ENCODE measurements at places on chromosomes 5 and 9. TPM values are rescaled to one million over a fixed set of nuclear protein-coding genes. Genes with fewer than 3 reads are reported as not detected.

The NRARP gene
- not detected for total RNA-seq

The NR5A1 gene
- not detected for total RNA-seq

The MXD3 gene
- total RNA-seq: 6.6 TPM

The TMC1 gene
- not detected for total RNA-seq

The FOCAD gene
- 145 TPM for total RNA-seq

The DCAF12 gene
- 10.8 TPM for total RNA-seq

The PCDHB12 gene
- total RNA-seq: 0.26 TPM

The SMIM33 gene
- total RNA-seq: not detected

The ARSK gene
- total RNA-seq: 10.0 TPM

The ICE1 gene
- 24.4 TPM for total RNA-seq

The ANP32B gene
- total RNA-seq: 16.7 TPM

The GNG10 gene
- 54.4 TPM for total RNA-seq

All from fibroblast of lung (primary cell).